SK-N-SH (cell line): ENCODE measurements at places on chromosomes 1 and 21. TPM values are rescaled to one million over a fixed set of nuclear protein-coding genes. Genes with fewer than 3 reads are reported as not detected.

DNA sequence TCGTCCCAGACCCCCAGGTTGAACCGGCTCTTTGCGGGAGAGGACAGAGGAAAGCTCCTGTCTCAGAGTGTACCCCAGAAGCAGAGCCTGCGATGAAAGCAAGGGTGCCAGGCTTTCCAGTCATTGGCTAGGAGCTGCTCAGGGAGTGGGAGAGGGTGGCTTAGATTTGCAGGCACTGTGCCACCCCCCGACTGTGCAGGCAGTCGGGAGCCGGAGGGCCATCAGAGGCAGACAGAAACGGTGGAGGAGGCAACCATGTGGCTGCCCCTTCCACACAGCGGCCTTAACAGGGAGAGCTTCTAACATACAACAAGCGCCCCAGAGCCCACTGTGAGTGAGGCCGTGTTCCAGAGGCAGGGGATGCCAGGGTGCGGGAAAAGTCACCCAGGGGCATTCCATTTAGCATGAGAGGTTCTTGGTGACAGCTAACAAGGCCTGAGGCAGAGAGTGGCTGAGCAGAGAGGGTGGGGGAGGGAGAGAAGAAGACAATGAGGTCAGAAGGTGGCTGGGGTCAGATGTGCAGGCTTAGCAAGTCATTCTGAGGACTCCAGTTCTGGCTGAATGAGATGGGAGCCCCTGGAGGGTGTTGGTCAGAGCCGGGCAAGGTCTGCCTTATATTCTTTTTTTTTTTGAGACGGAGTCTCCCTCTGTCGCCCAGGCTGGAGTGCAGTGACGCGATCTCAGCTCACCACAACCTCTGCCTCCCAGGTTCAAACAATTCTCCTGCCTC, 9.5 kb upstream of the C1orf167 start:
- no peak overlapping the region for H3K27ac ChIP-seq
- H3K4me3 ChIP-seq: no peak overlapping the region
- no peaks in the 10 kb centered on the region for H3K27me3 ChIP-seq
- peaks cover 10% of the 10 kb centered on the region; the same call in 1 of the 2 replicates for H3K36me3 ChIP-seq
- H3K4me1 ChIP-seq: no peaks in the 10 kb centered on the region

The PROK1 gene
- polyA plus RNA-seq: not detected in 2 replicates

DNA sequence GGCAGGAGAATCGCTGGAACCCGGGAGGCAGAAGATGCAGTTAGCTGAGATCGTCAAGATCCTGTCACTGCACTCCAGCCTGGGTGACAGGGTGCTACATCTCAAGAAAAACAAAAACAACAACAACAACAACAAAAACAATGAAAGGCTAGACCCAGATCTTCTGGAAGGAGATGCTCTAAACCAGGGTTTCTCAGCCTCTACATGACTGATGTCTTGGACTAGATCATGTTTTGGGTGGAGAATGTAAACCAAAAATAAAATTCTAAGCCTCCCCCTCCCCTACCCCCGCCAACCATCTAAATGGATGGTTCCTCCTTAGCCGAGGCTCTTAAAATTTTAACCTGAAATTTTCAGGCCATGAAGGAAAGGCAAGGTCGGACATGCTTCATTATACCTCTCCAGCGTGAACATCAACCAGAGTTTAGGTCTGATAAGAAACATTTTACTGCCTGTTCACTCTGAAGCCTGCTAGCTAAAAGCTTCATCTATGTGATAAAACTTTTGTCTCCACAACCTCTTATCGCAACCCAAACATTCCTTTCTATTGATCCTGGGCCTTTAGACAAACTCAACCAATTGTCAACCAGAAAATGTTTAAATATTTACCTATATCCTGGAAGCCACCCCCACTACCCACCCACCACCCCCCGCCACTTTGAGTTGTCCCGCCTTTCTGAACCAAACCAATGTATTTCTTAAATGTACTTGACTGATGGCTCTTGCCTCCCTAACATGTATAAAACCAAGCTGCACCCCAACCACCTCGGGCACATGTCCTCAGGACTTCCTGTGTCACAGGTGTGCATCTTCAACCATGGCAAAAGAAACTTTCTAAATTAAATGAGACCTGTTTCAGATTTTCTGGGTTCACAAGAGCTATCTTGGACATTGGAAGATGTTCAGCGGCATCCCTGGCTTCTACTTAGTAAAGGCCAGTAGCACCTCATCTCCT, 1.9 kb upstream of the CAPN2 start:
- H3K4me1 ChIP-seq: peaks cover 59% of the 10 kb centered on the region
- H3K27me3 ChIP-seq: no peaks in the 10 kb centered on the region
- no peak overlapping the region for H3K4me3 ChIP-seq
- no peak for DNase-seq
- H3K36me3 ChIP-seq: no peaks in the 10 kb centered on the region

- H3K27ac ChIP-seq: peak overlapping the region; percentile 59
- H3K4me1 ChIP-seq: no peaks in the 10 kb centered on the region; the same call in 1 of the 2 replicates
- no peaks in the 10 kb centered on the region for H3K27me3 ChIP-seq
- H3K36me3 ChIP-seq: no peaks in the 10 kb centered on the region
Observed at GRCh38 chr1:15684468-15685291, 560 bp downstream of the PLEKHM2 start.

DNA sequence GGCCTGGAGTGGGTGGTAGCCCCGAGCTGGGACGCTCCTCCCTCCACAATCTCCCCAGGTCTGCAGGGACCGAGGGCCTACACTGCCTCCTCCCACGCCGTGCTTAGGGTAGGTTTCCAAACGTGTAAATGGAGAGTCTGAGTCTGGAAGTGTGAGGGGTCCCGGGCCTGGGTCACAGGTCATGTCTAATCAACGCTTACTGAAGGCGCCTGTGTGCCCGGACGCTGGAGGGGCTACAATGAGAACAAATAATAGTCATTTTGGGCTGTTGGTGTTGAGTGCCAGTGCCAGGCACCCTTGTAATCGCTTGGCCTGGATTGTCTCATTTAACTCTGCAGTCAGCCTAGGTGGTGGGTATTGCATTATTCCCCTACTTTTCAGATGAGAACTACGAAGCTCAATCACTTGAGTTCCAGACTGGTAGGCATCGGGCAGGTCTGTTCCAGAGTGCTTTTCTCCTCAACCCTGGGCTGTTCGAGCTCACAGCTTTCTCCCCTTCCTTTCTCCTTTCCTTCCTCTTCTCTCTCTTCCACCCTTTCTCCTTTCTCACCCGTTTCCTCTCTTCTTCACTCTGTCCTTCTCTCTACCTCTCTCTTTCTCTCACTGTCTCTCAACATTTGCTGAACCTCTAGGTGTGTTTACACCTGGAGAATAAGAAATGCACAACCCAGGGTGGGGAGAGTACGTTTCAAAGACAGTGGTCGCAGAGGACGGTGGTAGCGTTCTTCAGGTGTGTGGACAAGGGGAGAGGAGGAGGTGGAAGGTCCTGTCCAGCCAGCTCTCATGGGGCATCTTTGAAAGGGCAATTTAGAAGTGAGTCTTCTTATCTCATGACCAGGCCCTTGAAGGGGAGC, 883 bp downstream of the SLC66A1 start:
- H3K27ac ChIP-seq: peak overlapping the region; percentile 71; the same call in 1 of the 2 replicates
- peak overlapping the region; percentile 82 for H3K4me3 ChIP-seq
- H3K36me3 ChIP-seq: peaks cover 6% of the 10 kb centered on the region; the same call in 1 of the 2 replicates
- H3K4me1 ChIP-seq: peaks cover 26% of the 10 kb centered on the region; the same call in 1 of the 2 replicates
- no peaks in the 10 kb centered on the region for H3K27me3 ChIP-seq

The RABGAP1L gene
- polyA plus RNA-seq: 7.2 and 10.5 TPM in 2 replicates

GRCh38 chr1:154994269-154994587, 842 bp downstream of the LENEP start:
- H3K27me3 ChIP-seq: no peaks in the 10 kb centered on the region
- no peak for DNase-seq
- peaks cover 7% of the 10 kb centered on the region for H3K4me1 ChIP-seq
- H3K4me3 ChIP-seq: no peak overlapping the region

- H3K4me1 ChIP-seq: no peaks in the 10 kb centered on the region
- H3K4me3 ChIP-seq: no peak overlapping the region
- no peaks in the 10 kb centered on the region; the same call in 1 of the 2 replicates for H3K27me3 ChIP-seq
- no peak for DNase-seq
Observed at GRCh38 chr1:236612349-236612748, 8.0 kb upstream of the HEATR1 start.

GRCh38 chr21:44294391-44295162, 5.3 kb upstream of the PFKL start:
- H3K4me3 ChIP-seq: no peak overlapping the region
- H3K27me3 ChIP-seq: no peaks in the 10 kb centered on the region
- H3K27ac ChIP-seq: no peak overlapping the region
- no peaks in the 10 kb centered on the region for H3K36me3 ChIP-seq
- H3K4me1 ChIP-seq: 0 out of 2 replicates have a peak, but pooled peaks cover 3% of the 10 kb centered on the region

GRCh38 chr21:28779914-28780313, 212.8 kb downstream of the LTN1 start:
- no peak overlapping the region for H3K4me3 ChIP-seq
- DNase-seq: no peak
- H3K27me3 ChIP-seq: no peaks in the 10 kb centered on the region
- no peaks in the 10 kb centered on the region for H3K4me1 ChIP-seq
- no peaks in the 10 kb centered on the region for H3K36me3 ChIP-seq

The SLC6A17 gene
- 0.62 and 0.67 TPM in 2 replicates for polyA plus RNA-seq

DNA sequence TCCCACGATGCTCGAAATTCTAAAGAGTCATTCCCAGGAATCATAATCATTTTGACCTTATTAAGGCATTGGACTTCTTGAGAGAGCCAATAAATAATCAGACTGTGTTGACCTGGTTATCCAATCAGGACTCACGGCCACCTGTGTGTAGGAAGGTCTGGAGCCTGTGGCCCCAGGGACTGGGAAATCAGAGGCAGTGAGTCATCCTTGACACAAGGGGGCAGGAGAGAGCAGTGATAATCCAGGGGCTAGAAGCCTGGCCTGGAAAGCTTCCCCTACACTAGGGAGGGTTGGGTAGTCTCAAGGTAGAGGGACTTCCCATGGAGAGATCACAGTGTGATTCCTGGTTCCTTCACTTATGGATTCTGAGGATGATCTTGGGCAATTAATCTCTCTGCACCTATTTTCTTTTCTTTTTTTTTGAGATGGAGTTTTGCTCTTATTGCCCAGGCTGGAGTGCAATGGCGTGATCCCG, 4.7 kb downstream of the MR1 start:
- H3K27me3 ChIP-seq: no peaks in the 10 kb centered on the region
- DNase-seq: peak; percentile 75
- no peaks in the 10 kb centered on the region for H3K36me3 ChIP-seq
- no peak overlapping the region for H3K4me3 ChIP-seq
- no peak overlapping the region for H3K27ac ChIP-seq
- peaks cover 6% of the 10 kb centered on the region; the same call in 1 of the 2 replicates for H3K4me1 ChIP-seq
